Natural killer cell (primary cell): ENCODE measurements at places on chromosomes 1 and 21. TPM values are rescaled to one million over a fixed set of nuclear protein-coding genes. Genes with fewer than 3 reads are reported as not detected.

- no peaks in the 10 kb centered on the region for H3K36me3 ChIP-seq
- H3K4me1 ChIP-seq = no peaks in the 10 kb centered on the region
- no peak for DNase-seq
- H3K27ac ChIP-seq = no peak overlapping the region
- H3K4me3 ChIP-seq = no peak overlapping the region
These were observed 37.4 kb upstream of the RGS16 start for GRCh38 chr1:182641561-182641960.

DNA sequence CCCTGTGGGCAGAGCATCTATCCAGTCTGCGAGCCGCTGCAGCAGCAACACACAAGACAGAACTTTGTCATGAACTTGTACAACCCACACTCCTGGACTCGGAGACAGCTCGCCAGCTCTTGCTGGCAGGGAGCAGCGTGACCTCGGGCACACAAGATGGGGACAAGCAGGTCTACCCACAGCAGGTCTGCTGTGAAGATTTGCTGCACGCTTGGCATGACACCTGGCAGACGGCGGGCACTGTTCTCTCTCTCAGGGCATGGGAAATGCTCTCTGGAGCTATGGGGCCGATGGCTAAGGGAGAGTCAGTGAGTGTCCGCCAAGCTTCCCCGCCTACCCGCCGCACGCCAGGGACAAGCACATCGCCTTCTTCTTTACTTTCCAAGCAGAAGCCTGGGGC is 90.0 kb downstream of the STUM start:
- peaks cover 46% of the 10 kb centered on the region for H3K4me1 ChIP-seq
- no peak overlapping the region for H3K4me3 ChIP-seq
- DNase-seq = no peak
- peaks cover 86% of the 10 kb centered on the region for H3K36me3 ChIP-seq
- no peaks in the 10 kb centered on the region for H3K27me3 ChIP-seq

DNA sequence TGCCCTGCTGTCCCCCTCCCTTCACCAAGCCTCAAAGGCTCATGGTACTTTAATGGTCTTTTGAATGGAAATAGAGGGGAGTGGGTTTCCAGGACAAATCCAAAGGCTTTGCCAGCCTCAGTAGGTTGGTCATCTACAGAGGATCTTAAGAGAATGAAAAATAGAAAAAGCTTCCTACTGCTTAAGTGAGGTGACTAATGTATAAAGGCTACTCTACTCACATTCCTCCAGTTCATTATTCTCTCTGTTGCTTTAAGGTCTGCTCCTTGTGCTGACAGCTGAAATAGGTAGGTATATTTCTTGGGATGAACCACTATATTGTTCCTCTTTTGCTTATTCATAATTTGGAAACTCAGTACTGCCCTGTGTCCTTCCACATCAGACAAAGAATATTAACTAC is 10.4 kb upstream of the CHIA start:
- DNase-seq = no peak
- H3K27me3 ChIP-seq = no peaks in the 10 kb centered on the region
- no peaks in the 10 kb centered on the region for H3K4me1 ChIP-seq
- H3K27ac ChIP-seq = no peak overlapping the region

DNA sequence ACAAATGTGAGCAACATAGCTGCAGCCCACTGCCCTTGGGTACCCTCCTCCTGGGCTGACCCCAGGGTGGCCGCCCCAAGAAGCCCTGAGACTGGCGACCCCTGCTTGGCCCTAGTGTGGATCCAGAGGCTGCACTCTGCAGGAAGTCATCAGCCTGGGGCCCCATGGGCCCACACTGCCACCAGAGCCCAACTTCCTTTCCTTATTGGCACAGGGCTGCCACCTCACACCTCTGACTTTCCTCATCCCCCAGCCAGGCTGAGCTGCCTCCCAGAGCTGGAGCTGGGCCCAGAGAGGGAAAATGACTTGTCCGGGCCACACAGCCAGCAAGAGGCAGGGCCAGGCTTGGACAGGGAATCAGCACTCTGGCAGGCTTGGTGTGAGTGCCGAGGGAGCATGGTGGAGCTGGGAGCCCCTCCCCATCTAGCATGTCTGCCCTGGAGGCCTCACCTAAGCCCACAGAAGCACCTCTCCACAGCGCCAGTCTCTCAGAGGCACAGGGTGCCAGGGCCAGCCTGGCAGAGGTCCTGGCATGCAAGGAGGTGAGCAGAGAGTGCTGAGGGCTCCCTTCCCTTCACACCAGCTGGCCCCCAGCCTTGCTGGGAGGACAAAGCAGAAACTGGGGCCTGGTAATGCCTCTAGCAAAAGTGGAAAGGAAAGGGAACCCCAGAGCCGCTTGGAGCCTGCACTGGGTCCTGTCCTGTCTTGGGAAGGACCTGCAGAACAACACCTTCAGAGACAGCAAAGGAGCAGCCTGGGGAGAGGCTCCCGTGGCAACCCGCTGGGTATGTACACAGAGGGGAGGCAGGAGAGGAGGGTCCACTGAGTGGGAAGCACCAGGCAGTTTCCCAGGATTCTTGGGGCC is 3.2 kb downstream of the RAP1GAP start:
- H3K36me3 ChIP-seq = no peaks in the 10 kb centered on the region
- H3K4me1 ChIP-seq = peaks cover 19% of the 10 kb centered on the region
- no peak overlapping the region for H3K27ac ChIP-seq
- H3K4me3 ChIP-seq = no peak overlapping the region

NAV1 gene
- total RNA-seq = 2.8 TPM

ADCY10 gene
- 1.00 TPM for total RNA-seq

DNA sequence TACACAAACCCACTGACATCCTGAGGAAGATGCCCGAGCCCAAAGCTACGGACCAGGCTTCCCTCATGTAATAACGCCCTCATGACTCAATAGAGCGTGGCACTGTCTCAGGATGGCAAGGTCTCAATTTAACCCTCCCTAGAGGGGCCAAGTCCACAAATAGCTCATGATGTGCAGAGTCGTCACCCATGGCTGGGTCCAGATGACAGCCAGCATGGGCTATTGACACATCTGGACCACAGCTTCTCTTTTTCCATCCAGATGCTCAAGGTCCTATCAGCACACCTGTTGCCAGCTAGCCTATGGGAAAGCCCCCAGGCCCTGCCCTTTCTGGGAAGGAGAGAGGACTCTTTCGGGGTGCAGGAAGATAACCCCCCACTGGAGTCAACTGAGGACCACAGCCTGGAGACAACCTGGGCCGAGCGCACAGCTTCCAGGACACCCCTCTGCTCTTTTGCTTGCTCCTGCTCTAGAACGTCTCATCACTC is 2.8 kb downstream of the LAPTM5 start:
- H3K27me3 ChIP-seq = no peaks in the 10 kb centered on the region
- H3K27ac ChIP-seq = peak overlapping the region; percentile 95
- no peak for DNase-seq

B3GALT5 gene
- not detected for total RNA-seq

- H3K27ac ChIP-seq = peak overlapping the region; percentile 21
- peaks cover 47% of the 10 kb centered on the region for H3K4me1 ChIP-seq
- H3K4me3 ChIP-seq = no peak overlapping the region
- H3K36me3 ChIP-seq = no peaks in the 10 kb centered on the region
These were observed 39.8 kb downstream of the TGFBR3 start for GRCh38 chr1:91846007-91846638.

GRCh38 chr1:243550276-243550675 is 294.4 kb downstream of the SDCCAG8 start:
- H3K27me3 ChIP-seq = no peaks in the 10 kb centered on the region
- peaks cover 9% of the 10 kb centered on the region for H3K36me3 ChIP-seq
- no peak overlapping the region for H3K27ac ChIP-seq
- H3K4me1 ChIP-seq = no peaks in the 10 kb centered on the region
- H3K4me3 ChIP-seq = no peak overlapping the region
- DNase-seq = no peak

HHIPL2 gene
- 1.4 TPM for total RNA-seq

TFAP2E gene
- total RNA-seq = 6.6 TPM

DCST1 gene
- 0.60 TPM for total RNA-seq

- H3K4me3 ChIP-seq = no peak overlapping the region
- no peaks in the 10 kb centered on the region for H3K4me1 ChIP-seq
- no peaks in the 10 kb centered on the region for H3K27me3 ChIP-seq
- H3K27ac ChIP-seq = no peak overlapping the region
These were observed 8.2 kb downstream of the UQCRHL start for GRCh38 chr1:15799004-15799867.

DNA sequence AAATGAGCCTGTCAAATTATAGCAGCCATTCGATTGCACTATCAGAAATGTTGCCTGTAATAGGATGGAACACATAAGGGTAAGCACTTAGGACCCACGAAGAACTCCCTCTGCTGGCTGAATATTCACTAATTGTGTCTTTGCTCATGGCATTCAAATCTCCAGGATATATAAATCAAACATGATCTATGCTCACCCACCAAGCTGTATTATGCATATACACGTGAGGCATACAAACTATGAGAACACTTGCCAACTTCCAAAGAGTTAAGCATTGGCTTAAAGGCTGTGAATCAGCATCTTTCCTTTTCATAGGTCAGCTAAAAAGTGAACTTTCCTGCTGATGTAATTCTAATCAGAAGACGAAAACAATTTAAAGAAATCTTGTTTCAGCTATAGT is 34.5 kb downstream of the TMPRSS15 start:
- H3K36me3 ChIP-seq = no peaks in the 10 kb centered on the region
- no peaks in the 10 kb centered on the region for H3K27me3 ChIP-seq
- H3K27ac ChIP-seq = no peak overlapping the region
- no peak for DNase-seq

DNA sequence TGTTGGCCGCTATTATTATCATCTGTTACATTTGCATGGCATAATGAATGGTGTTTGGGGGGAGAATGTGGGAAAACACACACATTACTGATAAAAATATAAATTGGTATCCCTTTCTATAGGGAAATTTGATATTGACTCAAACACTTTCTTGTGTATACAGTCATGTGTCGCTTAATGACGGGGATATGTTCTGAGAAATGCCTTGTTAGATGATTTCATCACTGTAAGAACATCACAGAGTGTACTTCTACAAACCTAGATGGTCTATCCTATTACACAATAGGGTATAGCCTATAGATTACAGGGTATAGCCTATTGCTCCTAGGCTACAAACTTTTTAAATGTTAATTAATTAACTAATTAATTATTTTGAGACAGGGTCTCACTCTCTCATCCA is 67.2 kb upstream of the B3GALNT2 start:
- H3K36me3 ChIP-seq = no peaks in the 10 kb centered on the region
- H3K4me3 ChIP-seq = no peak overlapping the region
- H3K27me3 ChIP-seq = no peaks in the 10 kb centered on the region

CLDN14 gene
- total RNA-seq = not detected

DNA sequence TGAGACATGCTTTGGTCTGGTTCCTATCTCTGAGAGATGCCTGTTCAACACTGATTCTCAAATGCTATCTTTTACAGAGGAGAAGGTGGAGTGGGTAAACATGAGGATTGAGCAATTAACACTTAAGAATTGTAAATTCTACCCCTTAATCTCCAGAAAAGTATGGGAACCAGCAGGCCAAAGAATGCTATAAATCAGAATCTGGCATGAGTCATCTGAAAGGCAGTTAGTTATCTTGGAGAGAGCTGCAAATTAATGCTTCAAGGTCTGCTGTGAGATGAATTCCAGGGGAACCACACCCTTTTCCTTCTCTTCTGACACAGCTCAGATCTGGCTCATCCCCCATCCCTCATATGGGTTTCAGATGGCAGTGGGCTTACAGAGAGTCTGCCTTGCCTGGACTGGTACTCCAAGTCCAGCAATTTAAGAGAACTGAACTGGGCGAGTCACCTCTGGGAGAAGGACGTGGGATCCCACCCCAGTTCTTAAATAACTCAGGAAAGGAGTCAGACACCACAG is 5.2 kb downstream of the S100A10 start:
- peaks cover 44% of the 10 kb centered on the region for H3K4me1 ChIP-seq
- peaks cover 26% of the 10 kb centered on the region for H3K36me3 ChIP-seq
- no peak overlapping the region for H3K27ac ChIP-seq
- no peaks in the 10 kb centered on the region for H3K27me3 ChIP-seq
- no peak overlapping the region for H3K4me3 ChIP-seq

GRCh38 chr1:37153116-37154100 is 119.1 kb upstream of the GRIK3 start:
- H3K27me3 ChIP-seq = no peaks in the 10 kb centered on the region
- no peak overlapping the region for H3K4me3 ChIP-seq
- H3K4me1 ChIP-seq = no peaks in the 10 kb centered on the region
- DNase-seq = no peak
- no peak overlapping the region for H3K27ac ChIP-seq
- H3K36me3 ChIP-seq = no peaks in the 10 kb centered on the region

GRCh38 chr1:33433509-33434362 is 2.8 kb upstream of the PHC2 start:
- no peak overlapping the region for H3K4me3 ChIP-seq
- peaks cover 6% of the 10 kb centered on the region for H3K27me3 ChIP-seq
- no peak overlapping the region for H3K27ac ChIP-seq
- H3K36me3 ChIP-seq = no peaks in the 10 kb centered on the region

CYP4B1 gene
- not detected for total RNA-seq

DNA sequence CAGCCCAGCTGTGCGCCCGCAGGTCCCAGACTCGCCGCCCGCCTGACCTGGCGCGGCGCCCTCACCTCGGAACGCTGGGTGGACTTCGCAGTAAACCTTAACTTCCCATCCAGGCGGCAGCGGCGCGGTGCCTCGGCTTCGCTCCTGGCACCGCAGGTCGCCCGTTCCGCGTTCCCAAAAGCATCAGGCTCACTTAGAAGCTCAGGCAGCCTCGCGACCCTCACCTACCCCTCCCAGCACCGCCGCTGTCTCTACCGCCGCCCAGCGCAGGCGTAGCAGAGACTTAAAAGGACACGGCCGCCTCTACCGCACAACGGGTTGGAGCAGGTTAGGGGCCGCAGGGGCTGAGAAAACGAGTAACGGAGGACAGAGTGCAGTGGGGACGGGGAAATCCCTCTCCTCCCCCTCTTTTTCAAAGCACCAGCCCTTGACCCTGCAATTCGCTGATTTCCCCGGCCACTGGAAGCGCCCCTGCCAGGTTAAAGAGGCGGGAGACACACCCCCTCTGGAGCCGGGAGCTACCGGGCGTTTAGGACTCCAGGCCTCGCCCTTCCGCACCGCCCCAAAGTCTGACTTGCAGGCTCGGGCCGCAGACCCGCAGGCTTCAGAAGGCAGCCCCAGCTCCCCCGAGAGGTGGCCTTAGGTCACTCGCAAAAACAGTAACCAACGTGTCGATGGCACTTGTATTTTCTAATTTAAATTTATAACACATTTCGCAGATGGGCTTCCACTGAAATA is 328.5 kb downstream of the FAM72C start:
- no peaks in the 10 kb centered on the region for H3K4me1 ChIP-seq
- no peak overlapping the region for H3K4me3 ChIP-seq
- no peak for DNase-seq
- peaks cover 9% of the 10 kb centered on the region for H3K27me3 ChIP-seq

DNA sequence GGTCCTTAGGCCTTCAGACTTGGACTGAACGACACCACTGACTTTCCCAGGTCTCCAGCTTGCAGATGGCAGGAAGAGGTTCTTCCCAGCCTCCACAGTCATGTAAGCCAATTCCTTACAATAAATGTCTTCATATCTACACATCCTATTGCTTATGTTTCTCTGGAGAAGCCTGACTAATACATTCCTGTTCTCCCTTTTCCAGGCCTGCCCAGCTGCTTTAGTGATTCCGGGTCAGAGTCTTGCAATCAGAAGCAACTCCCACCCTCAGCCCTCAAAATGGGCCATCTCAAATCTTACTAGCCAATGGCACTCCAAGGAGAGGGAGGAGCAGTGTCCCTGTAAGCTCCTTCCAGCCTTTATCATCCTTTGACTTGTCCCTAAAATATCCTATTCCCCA is 16.4 kb upstream of the CPT2 start:
- H3K4me3 ChIP-seq = no peak overlapping the region
- no peaks in the 10 kb centered on the region for H3K36me3 ChIP-seq
- H3K4me1 ChIP-seq = peaks cover 23% of the 10 kb centered on the region
- DNase-seq = no peak
